Astrocyte of the spinal cord (primary cell): ENCODE measurements at places on chromosomes 5 and 9.

DNA sequence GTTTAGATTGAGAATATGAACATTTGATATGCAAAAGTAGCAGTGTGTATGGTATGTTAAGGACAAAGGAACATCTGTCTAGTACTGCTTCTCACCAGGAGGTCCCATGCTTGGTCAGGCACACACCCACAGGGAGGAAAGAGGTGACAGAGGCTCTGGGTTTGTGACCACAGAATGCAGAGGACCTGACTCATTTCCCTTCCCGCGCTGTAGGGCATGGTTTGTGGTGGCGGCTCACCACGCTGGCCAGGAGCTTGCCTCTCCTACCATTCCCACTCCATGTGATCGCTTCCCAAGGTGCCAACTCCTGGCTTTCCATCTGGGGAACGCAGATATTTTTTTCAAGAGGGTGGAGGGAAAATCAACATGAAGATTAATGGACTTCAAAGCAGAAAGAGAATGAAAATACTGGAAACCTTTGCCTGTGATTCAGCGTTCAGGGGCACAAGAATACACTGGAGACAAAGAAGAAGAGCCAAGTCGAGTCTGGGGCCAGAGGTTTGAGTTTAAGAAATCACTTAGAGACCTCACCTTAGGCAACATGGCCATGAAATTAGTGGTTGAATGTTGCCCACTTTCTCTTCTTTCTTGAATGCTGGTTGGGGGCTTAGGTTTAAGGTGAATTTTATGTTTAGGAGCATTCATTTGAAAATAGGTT lies 477.8 kb downstream of the CCDC171 start:
- DNase-seq = peak; percentile 98

DNA sequence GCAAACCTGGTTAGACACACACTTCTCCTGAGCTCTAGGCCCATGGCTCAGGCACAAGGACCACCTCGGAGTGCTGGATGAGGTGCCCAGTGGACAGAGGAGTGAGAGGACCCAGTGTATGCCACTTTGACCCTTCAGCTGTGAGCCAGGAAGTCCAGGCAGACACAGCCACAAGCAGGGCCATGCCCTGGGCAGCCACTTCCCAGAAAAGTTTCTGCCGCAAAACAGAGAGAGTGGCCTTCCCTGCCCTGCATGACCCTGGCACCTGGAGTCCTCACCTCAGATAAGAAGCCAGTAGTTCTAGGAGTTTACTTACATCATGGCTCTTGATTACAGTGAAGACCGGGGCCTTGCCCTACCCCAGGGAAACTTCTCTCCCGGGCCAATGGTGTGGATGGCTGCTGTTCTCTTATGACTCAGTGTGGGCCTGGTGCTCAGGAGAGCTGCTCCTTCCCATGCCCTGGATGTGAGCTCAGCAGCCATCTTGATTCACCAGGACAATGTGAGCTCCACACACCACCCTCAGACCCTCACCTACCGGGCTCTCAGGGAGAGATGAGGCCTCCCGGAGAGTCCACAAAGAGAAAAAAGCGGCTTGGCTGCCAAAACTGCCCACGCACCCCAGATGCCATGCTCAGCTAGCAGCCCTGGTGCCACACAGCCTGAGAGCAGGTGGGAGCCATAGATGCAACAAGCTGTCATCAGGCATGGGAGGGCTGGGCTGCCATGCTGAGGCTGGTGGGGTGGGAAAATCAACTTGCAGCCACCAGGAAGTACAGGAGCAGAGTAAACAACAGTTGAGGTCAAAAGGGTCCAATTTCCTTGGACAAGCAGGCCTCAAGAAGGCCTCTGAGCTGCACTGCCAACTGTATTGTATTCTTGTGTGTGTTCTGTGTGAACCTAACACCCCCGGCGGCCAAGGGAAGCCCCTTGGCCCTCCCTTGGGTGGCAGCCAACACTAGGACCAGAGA lies 11.7 kb upstream of the IRF1 start:
- DNase-seq = peak; percentile 33

GRCh38 chr9:80440724-80441123 lies 869.0 kb downstream of the TLE4 start:
- DNase-seq = no peak

DNA sequence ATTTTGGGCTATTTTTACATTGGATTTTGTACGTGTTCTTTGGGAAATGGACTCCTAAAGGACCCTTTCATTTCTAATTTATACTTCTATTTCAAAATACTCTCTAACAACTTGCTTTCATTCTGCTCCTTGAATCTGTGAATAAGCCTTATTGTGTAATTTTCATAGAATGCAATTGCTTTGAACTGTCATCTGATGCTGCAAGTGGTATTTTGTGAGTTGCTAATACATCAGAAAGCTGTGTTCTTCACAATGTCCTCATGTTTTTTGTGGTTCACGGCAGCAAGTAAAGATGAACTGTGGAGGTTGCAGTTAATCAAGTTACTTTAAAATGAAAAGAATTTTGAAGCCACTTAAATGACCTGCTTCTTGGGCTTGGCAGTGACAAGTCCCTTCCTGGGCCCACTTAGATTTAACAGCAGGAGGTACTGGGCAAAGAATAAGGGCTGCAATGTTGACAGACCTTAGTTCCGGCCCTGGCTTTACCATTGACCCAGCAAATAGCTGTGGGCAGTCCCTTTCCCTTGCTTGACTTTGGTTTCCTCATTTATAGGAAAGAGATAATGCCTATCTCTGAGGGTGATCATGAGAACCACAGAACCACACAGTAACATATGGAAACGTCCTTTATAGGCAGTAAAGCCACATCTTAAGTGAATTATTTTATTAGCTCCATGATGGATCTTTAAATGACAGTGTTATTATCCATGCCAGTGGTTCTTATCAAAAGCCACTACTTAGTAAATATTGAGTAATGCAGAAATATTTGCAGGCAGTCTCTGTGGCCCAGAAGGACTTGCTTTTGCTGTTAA lies 54.8 kb downstream of the IQGAP2 start:
- no peak for DNase-seq

DNA sequence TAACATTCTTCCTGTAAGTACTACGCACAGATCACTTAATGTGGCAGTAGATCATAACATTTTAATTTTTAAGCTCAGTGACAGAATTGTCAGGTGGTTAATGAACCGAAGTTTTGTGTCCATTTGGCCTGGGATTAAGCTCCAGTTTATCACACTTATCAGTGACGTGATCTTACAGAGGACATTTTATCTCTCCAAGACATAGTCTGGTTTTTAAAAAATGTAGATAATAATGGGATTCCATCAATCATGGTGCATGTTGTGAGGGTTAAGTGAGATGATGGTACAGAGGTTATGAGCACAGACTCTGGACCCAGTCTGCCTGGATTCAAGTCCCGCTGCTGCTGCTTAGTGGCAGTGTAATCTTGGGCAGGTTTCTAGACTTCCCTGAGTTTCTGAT lies 66.0 kb upstream of the ZFAND5 start:
- no peak for DNase-seq

- DNase-seq = peak; percentile 18
Measured at GRCh38 chr9:87375397-87376073, 122.1 kb upstream of the DAPK1 start.

- no peak for DNase-seq
Measured at GRCh38 chr5:57817924-57818323, 335.3 kb upstream of the ACTBL2 start.

DNA sequence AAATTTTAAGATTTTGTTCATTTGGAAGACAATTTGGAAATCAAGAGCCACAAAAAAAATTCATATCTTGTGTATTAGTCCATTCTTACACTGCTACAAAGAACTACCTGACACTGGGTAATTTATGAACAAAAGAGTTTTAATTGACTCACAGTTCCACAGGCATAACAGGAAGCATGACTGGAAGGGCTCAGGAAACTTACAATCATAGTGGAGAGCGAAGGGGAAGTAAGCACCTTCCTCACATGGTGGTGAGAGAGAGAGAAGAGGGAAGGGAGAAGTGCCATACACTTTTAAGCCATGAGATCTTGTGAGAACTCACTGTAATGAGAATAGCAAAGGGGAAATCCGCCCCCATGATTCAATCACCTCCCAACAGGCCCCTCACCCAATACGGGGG lies 274.4 kb downstream of the KCNN2 start:
- no peak for DNase-seq

GRCh38 chr5:2594701-2595100 lies 156.8 kb downstream of the IRX2 start:
- no peak for DNase-seq

DNA sequence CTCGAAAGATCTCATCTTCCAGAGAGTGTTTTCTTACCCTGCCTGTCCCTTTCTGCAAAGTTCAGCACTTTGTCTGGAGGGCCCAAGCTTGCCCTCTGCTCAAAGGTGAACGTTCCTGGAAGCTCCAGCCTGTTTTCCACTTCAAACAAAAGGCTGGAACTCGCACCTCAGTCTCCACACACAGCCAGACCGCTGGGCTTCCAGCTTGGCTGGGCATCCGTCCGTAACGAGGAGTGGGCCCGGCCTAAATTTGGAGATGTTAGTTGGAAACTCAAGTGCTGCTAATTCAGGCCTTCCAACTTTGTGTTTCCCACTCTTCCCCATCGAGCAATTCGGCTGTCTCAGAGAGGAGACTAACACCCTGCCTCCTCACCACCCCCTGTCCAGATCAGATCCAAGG lies 35.1 kb downstream of the FGF18 start:
- no peak for DNase-seq

- DNase-seq = no peak
Measured at GRCh38 chr9:14517154-14517906, 175.9 kb downstream of the ZDHHC21 start.

DNA sequence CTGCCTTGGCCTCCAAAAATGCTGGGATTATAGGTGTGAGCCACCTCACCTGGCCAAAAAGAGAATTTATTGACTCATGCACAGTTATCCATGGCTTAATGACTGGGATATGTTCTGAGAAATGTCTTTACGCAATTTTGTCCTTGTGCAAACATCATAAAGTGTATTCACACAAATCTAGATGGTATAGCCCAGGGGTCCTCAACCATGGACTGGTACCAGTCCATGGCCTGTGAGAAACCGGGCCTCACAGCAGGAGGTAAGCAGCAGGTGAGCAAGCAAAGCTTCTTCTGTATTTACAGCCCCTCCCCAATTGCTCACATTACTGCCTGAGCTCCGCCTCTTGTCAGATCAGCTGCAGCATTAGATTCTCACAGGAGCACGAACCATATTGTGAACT lies 12.4 kb upstream of the SIL1 start:
- DNase-seq = no peak

DNA sequence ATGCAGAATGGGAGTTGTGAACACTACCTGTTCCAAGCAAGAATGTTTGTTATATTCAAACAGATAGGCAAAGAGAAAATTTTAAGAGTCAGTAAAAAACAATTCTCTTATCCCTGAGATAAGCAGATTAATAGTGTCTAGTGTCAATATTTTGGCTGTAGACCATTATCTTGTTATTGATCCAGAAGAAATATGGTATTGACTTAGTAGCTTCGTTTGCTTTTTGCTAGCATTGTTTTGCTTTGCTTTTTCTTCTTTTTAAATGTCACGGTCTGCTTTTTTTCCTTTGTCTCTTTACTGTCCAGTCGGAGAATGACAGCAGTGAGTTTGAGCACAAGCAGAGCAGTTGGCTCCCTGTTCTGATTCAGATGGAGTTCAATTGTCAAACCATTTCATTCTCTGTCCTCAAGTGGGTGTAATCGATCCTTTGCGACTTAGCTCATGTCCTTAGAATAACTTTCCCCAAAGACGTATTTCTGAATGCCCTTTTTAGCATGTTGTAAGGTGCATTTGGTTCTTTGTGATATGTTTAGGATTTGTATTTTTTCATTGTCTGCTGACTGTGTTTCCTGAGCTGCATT lies 29.3 kb downstream of the FUBP3 start:
- no peak for DNase-seq

- no peak for DNase-seq
Measured at GRCh38 chr5:78004559-78004958, 228.4 kb upstream of the TBCA start.

DNA sequence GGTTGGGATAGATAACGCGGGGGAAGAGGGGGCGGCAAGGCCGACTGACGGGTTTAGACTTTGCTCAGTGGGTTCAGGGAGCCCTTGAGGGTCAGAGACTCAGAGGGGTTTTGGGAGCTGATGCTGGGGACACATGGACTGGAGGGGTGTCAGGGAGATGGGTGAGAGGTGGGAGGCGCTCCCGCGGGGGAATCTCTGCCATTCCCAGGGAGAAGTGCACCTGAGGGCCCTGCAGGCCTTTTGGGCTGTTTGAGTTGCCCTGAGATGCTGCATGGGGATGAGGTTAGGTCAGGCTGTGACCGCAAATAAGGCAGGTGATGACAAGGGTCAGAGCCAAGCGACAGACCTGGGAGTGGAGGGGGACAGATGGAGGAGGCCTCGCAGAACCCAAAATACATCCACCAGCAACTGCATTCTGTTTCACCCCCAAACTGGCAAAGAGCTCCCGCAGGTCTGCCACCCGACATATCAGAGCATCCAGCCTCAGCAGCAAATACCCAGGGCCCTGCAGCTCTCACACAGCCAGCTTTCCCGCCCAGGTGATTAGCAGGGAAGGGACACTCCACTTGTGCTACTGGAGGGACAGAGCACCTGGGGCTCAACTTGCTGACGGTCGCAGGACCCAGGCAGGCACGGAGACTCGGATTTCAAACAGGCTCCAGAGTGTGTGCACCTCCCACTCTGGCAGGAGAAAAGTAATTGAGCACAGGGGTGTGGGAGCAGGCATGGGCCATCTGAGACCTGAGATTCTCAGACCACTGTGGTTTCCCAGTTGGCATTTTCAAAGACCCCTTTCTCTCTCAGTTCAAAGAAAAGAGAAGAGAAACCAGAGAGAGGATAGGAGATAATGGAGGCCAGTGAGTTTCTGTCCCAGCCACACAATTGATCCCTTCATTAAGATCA lies 26.4 kb downstream of the TMOD1 start:
- no peak for DNase-seq

DNA sequence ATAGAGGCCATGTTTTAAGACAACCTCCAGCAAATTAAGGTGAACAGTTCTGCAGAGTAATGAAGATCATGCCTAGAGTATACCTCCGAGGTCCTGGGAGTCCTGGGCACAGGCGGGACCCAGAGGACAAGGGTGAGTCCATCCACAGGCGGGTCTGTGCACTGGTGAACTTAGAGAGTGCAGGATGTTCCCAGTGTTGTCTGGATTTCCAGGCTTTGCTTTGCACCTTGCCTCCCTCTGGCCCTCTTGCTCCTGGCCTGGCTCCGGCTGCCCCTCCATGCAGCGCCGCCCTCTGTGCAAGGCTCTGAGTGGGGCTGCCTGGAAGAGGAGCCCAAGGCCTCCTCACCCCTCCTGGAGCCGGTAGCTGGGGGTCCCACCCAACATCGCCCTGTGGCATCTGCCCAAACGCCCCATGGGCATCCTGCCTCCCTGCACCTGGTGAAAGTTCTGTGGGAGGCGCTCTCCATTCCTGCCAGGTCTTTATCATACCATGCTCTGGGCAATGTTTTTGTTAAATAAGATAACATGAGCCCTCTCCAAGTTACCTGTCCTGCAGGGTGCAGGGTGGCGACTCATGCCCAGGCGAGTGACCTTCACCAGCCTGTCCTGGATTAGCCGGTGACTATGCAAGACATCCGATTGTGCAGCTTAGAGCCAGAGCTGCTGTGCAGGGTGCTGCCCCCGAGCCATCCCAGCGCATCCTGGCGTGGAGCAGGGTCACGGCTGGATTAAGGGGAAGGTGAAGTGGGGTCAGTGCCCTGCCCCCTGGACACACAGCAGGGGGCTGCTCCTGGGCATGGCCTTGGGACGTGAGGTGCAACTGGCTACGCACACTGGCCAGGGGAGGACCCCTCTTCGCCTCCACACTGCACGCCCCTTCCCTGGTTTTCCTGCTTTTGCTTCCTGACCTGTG lies 41.3 kb upstream of the LPCAT1 start:
- DNase-seq = no peak
